ENCODE measurements at places on chromosomes 1 and 21.
A peak's percentile ranks its signal among the peaks of the same experiment; 100 is the strongest.

DNA sequence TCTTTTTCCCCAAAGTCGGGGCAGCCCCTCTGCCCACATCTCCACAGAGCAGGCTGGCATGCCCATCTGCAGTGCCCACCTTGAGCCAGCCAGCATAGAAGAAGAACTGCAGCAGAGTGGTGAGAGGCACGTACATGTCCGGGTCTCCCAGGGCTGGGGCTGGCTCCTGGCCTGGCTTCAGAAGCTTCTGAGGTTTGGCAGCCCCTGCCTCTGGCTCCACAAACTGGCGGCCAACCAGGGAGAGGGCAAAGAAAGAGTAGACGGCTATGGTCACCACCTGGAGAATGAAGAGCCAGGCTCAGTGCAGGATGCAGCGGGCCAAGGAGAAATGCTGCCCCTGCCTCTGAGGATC is 3.0 kb downstream of the BEST4 start:
- no peak for DNase-seq

DNA sequence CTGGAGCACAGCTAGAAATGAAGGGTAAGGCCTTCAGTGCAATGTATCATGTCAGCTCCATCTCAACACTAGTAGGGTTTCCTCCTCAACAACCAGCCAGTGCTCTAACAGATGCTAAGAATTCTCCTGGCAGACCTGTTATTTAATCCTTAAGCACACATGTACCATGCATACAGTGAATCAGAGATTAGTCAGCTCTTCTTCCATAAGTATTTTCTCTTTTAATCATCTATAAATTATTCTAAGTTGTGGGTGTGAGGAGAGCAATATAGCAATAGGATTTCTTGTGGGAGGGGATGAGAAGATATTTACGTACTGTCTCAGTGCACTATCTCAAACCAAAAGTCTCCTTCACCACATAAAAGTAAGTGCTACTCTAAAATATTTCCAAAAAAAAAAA is 95.3 kb downstream of the COP1 start:
- no peak for DNase-seq

DNA sequence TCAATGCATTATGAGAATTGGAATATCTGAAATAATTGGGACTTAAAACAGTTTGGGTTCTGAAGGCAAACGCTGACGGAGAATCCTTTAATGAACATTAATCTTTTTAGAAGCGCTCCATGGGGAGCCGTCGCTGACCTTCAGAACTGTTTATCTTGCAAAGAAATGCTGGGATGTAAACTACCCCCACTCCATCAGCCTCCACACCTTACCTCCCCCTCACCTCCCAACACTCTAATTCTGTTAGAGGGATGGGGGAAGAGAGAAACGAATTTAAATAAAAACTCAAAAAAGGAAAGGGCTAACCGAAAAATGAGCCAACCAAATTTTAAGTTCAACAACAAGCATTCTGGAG is 44.1 kb upstream of the DNAJC6 start:
- peak; percentile 37 for DNase-seq

DNA sequence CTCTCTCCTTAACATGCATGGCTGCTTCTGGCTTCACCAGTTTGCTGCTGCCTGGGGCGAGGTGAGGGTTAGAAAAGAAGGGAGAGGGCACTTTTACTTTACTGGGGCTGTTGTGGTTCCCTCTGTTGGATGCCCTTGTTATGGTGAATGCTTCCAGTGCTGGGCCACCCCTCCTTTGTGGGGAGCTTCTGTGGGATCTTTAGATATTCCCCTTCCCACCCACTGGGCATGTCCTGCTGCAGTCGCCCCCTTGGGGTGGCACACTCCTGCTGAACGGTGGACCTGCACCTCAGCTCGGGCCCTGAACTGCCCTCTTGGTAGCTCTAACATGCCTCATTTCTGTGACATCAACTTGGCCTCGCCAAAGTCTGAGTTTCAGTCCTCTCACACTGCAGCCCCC is 6.0 kb downstream of the TNN start:
- no peak for DNase-seq

DNA sequence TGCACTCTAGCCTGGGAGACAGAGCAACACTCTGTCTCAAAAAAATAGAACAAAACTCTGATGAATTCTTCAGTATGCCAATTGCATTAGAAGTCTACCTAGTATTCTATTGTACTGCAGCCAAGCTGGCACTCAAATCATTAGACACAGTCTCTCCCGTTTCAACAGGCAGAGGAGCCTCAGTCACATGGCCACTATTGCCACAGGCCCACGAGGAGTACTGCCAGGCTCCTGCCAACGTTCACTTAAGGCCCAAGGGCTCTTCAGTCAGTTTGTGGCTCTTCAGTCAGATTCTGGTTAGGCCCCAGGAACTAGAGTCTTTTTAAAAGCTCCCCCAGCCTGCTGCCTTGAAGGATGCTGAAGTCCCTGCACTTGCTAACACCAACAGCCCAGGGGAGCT is 73.4 kb downstream of the SH3BGR start:
- DNase-seq: peak; percentile 19

DNA sequence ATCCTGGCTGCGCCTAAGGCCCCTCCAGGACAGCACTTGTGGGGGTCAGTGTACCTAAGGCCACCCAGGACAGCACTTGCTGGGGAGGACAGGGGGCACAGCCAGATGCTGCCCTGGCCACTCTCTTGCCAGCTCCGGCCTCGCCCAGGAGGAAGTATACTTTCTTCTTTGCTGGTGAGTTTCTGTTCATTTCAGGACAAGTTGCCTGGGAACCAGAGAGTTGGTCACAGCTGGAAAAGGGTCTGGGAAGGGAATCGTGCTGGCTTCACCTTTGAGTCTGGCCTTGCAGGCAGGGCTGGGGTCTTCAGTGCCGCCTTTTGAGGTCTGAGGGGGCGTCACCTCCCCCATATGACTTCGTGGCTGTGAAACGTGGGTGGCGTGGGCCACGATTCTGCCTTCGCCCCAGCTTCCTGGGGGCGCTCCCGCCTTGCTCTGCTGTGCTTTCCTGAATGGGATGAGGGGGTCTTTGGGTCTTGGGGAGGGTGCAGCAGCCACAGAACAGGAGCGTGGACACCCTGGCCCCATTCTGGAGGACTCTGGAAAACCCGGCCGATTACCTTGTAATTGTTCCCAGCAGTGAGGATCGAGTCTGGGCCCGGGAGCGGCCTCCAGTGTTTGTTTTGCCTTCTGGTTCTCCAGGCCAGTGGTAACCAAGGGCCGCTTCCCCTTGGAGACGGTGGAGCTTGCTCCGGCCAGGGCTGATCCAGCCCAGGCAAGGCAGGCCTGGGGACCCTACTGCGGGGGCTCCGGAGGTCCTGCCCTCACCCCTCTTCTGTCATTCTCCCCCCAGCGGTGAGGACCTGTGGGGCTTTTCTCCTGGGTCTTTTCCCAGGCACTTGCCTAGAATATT is 45.9 kb downstream of the SPSB1 start:
- no peak for DNase-seq

DNA sequence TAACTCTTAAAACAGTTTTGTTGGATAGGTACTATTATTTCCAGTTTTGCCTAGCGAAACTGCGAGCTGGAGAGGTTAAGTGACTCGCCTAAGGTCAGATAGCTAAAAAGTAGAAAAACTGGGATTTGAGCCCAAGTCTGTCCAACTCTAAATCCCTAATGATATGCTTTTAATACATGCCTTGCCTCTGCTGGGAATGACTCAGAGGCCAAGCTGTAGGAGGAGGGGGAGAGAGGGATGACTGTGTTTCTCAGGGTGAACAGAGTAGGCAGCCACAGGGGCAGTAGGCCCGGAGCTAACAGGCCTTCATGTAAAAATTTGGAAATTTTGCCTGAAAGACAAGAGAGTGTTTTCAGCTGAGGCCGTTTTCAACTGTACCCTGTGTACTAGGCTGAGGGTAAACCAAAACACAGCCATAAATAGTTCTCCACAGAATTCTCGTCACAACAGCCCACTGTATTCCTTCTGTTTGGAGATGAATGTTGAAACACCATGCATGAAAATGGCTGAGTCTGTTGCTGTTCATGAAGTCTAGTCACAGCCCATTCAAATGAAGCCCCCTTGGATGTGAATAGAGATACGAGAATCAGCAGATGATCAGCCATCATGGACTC is 107.5 kb upstream of the HOOK1 start:
- no peak for DNase-seq

DNA sequence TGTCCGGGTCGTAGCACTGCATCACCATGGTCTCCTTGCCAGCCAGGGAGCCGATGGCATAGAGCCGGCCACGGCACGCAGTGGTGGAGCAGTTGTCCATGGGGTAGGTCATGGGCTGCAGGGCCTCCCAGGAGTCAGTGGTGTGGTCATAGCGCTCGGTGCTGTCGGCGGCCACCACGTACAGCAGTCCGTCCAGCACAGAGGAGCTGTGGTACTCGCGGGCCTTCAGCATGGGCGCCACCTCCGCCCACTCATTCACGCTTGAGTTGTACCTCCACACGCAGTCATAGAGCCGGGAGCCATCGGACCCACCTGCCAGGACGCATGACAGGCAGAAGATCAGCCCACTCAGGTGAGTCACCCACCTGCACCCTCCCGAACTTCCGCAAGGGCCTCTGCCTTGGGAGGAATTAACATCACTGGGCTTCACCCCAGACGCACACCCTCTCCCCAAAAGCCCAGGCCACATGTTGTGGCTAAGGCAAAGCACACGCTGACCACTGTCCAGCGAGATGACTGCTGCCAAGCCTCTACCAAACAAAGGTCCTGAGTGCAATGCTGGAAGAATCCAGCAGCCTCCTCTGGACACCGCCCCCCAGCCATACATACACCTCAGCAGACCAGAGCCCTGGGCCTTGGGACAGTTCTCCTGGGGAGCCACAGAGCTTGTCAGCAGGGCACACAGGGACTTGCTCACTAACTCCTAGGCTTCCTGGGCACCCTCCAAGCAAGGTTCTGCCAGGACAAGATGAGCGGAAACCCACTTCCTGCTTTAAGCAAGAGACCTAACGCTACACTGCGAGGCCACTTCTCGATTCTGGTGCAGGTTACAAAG is 3.3 kb downstream of the KLHL21 start:
- no peak for DNase-seq

DNA sequence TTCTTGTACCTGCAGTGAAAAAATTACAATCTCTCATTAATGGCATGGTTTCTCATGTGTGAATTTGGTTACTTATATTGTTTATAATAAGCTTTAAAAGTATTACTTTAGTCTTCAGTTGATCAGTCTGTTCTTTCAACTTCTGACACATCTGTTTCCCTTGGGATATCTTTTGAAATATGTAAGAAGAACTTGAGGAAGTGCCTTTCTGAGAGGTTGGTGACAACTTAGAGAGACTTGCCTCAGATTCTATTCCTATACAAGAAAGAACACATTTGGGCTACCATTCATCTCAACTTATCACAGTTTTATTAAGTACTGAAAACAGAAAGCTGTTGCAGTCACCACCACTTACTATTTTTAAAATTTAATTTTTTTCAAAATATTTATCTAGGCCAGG is 8.1 kb downstream of the AKNAD1 start:
- DNase-seq: no peak

DNA sequence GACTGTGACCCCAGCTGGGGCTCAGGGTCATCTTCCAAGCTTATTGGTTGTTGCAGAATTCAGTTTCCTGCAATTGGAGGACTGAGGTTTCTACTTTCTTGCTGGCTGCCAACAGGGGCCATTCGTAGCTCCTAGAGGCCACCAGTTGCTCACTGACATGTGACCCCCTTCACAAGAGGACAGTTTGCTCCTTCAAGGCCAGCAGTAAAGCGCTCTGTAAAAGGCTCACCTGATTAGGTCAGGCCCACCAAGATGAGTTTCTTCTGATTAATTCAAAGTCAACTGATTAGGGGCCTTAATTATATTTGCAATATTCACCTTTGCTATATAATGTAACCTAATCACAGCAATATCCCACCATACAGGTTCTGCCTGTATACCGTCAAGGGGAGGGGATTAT is 68.9 kb downstream of the SLC9A1 start:
- DNase-seq: no peak

DNA sequence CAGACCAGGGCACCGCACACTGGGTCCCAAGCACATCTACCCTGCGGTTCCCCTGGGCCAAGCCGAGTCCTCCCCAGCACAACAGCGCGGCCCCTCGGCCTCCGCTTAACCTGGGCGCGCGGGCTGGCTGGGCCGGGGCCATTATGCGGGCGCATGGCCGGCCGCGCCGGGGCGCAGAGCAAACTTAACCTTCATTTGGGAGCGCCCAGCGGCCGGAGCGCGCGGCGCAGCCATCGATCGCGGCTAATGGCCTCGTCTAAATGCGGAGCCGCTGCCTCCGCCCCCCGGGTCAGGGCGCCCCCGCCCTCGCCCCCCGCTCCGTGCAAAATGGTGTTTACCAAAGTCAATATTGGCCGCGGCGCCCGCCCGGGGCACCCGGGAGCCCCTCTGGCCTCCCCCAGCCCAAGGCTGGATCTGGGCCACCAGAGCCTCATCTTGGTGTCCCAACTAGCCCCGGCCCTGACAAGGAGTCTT is 272.1 kb downstream of the TRABD2B start:
- no peak for DNase-seq

- no peak for DNase-seq
These were observed 43.0 kb upstream of the PSEN2 start for GRCh38 chr1:226827458-226827857.

GRCh38 chr21:15842565-15842880 is 112.7 kb downstream of the USP25 start:
- no peak for DNase-seq
